ENCODE measurements at places on chromosomes 3 and 15.

GRCh38 chr3:99532246-99532645, 106.1 kb upstream of the COL8A1 start:
- no peak for DNase-seq

- no peak for DNase-seq
These were observed 144.6 kb upstream of the TMCO5A start for GRCh38 chr15:37789881-37790280.

GRCh38 chr3:14867936-14868570, 49.3 kb downstream of the FGD5 start:
- DNase-seq: no peak

GRCh38 chr3:125002414-125003368, 53.1 kb downstream of the HEG1 start:
- DNase-seq: no peak

DNA sequence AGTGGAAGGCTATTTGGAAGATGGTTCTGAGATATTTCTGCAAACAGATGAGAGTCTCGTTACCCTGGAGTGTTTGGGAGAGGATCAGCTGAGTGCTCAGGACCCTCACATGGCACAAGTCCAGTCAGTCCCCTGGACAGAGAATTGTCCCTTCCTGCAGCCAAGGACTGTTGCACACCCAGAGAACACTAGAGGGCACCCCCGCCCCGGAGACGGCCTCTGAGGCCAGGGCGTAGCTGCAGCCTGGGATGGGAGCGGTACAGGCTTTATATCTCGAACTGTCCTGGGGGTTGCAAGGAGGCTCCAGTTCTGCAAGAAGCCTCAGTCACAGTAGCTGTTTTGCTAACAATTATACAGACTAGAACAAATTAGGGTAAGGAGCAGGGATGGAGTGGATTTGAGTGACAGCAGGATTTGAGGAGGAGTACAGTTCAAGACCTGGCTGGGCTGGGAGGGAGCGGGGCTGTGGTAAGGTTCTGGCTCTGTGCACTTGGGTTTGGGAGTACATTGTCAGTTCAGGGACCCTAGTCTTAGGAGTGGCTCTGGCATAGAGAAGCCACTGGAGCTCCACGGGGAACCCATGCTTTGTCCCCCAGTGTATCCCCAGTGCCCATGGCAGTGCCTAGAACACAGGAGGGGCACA, 67.6 kb upstream of the HACD2 start:
- no peak for DNase-seq

DNA sequence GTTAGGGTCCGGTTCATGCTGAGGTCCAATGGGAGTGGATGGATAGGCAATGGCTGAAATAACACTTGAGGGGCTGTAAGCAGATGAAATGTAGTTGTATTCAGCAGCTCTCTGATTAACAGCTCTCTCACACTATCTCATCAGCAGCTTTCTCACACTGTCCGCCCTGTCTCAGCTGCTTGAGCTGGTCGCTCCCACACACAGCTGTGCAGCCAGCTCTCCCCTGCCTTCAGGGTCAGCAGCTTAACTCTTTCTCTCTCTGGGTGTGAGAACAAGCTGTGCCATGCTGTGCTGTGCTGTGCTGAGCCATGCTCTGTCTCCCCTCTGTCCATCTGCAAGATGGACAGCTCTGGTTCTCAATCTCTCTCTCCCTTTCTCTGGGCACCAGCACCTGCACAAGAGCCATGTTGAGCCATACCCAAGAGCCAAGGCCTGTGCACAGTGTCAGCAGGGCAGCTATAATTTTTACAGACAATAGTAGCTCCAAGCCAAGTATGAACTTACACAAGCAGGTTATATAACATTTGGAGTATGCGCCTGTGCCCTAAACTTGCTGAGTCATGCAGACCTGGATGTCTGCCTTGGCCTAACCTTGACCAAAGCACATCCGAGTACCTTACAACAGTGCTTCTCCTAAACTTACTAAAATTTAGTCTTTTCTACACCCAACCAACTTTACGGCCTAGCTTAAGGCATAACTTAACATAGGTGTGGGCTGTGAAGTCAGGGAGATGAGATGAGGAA, 291.3 kb upstream of the TRIM42 start:
- no peak for DNase-seq

DNA sequence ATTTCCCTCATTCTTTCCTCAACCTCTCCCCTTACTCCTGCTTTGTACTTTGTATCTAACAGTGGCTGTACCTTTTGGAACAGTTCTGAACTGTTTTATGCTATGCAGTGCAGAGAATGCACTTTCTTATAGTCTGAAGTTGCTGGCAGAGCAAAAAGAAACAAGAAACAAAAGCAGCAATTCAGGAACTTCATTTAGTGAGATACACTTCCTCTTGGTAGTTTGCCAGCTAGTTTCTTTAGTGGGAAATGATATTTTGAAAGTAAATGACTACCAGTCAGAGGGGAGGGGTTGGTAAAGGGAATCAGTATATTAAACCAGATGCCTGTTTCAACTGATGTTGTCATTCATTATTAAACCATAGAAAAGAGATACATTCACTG, 55.0 kb upstream of the CHD2 start:
- DNase-seq: no peak

GRCh38 chr3:120816728-120817127, 74.2 kb downstream of the GTF2E1 start:
- no peak for DNase-seq

DNA sequence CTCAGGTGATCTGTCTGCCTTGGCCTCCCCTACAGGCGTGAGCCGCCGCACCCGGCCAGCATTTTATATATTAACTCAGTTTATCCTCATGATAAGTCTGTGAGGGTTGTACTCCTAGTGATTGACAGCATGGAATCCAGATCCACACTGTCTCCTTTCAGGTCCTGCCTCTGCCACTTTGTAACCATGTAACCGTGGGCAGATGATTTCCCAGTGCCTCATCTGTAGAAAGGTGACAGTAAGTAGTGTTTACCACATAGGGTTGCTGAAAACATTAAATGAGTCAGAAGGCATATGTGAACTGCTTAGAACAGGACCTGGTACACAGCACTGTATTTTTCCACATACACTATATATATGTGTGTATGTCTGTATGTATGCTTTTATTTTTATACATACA, 2.4 kb downstream of the FYTTD1 start:
- no peak for DNase-seq

Measured in T1000 (cell line).